ENCODE measurements at places on chromosomes 2 and 18.

DNA sequence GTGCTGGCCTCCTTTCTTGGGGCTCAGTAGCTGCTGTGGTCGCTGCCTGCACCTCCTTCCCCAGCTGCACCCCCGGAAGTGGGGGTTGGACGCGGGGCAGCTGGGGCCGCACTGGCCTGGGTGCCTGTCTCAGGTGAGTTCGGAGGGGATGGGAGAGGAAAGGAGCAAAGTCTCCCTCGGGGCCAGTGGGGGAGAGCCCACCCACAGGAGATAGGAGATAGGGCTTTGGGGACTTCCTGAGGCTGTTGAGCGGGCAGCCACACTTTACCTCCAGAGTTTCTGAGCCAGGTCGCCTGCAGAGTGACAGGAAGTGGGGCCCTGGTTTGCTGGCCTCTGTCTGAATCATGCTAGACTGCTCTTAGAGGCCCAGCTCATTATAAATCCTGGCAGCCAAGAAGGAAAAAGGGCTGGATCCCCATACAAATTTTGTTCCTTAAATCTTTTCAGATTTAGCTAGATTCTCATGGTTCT is 8.1 kb downstream of the MBP start:
- no peak for DNase-seq

DNA sequence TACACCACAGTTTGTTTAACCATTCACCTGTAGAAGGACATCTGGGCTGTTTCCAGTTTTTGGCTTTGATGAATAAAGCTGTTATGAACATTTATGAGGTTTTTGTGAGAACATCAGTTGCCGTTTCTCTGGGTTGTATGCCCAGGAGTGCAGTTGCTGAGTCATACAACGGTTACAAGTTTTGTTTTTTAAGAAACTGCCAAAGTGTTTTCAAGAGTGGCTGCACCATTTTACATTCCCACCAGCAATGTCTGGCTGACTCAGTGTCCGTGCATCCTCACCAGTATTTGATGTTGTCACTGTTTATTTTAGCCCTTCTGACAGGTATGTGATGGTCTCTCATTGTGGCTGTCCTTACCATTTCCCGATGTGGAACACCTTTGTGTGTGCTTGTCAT is 48.0 kb upstream of the GPR17 start:
- no peak for DNase-seq

DNA sequence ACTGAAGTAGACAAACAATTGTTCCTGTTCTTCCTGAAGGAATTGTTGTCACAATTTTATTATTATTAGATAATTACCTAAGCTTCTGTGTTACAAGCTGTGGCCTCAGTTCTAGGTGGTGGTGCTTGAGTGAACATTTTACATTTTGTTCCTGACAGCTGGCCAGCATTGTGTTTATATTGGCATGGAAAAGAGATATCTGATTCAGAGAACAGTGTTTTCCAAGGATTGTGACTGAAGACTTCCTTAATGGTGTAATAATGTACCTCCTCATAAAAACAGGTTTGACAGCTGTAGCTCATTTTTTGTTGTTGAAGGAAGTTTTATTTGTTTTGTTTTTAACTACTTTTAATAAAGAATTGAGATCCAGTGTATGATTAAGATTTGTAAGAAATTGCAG is 95.2 kb downstream of the EPB41L5 start:
- DNase-seq: no peak

GRCh38 chr2:182824767-182825158 is 41.7 kb downstream of the FRZB start:
- no peak for DNase-seq

DNA sequence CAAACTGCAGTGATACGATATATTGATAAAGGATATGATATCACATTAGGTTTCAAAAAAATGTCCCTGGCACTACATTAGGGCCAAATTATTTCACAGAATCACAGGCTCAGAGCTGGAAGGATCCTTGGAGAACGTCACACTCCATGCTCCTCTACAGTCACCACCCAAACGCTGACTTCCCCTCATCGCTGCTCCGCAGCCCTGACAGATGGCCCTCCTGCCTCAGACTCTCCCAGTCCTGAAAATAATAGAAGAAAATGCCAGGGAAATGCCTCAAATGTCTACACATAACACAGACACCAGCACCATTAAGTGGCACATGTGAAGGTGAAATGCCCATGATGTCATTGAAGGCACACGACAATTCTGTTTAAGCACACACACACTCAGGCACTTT is 72.0 kb downstream of the ZNF521 start:
- no peak for DNase-seq

GRCh38 chr2:102508863-102509262 is 35.8 kb downstream of the SLC9A4 start:
- no peak for DNase-seq

DNA sequence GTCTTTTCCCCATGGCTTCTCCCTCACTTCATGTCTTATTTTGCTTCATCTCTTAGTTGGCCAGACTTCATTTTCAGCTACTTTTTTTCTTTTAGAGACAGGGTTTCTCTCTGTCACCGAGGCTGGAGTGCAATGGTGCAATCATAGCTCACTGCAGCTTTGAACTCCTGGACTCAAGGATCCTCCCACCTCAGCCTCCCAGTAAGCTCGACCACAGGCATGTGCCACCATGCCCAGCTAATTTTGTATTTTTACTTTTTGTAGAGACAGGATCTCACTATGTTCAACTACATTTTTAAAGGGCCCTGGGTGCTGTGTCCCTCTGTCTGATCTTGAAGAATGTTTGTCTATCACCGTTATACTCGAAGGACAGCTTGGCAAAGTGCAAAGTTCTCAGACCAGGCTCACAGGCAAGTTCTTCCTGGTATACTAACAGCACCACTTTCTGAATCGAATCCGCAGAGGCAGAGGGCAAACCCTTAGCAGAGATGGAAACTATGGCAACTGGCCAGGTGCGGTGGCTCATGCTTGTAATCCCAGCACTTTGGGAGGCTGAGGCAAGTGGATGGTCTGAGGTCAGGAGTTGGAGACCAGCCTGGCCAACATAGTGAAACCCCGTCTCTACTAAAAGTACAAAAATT is 60.9 kb downstream of the SOWAHC start:
- no peak for DNase-seq

GRCh38 chr18:12745095-12745795 is 42.4 kb downstream of the PSMG2 start:
- DNase-seq: no peak

DNA sequence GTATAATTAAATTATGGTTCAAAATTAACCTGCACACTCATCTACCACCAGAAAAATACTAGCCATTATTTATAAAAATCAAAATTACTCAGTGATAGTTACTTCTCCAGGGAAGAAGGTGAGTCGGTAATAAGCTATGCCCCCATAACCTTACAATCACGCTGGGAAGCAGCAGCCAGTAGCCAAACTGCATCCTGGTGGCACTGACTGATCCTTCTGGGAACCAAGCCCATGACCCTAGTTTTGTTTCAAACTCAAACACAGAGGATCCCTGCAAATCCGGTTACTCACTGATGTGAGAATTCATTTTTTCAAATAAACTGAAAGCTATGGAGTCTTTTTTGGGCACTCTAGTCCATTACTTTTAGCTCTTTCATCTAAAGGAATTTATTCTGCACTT is 88.2 kb upstream of the VWC2L start:
- DNase-seq: no peak

- DNase-seq: no peak
Measured at GRCh38 chr2:177679611-177680605, 287.3 kb downstream of the AGPS start.

DNA sequence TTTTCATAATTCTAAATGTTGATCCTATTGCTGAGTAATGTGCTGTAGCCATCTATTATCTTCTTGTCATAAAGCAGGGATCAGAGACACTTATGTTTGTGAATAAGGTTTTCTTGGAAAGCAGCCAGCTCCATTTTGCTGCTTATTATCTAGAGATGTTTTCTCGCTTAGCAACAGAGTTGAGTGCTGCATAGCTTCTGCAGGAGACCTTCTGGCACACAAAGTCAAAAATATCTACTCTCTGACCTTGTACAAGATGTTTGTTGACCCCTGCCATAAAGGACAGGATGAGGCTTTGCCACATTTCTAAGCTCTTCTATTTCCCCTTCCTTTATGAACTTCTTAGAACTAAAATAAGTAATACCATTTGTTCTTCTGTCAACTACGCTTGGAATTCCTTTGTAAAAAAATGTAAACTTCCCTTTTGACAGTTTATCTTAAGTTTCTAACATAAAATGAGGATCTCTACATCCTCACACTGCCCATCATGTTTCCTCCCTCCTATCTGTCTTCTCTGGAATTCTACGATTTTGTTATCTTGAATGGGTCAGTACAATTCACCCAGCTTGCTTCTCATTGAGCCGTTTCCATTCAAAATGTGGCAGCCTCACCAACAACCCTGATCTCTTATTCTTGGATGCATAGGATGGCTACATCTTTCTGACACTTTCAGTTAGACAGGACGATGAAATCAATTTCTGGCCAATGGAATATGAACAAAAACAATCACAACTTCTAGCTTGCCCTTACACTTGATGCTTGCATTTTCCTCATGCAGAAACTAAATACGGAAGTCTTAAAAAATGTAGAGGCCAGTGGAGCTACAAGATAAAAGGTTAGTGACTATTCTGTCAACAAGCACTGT is 1377.0 kb downstream of the SUCLG1 start:
- peak; percentile 40 for DNase-seq

- no peak for DNase-seq
Measured at GRCh38 chr2:55776966-55777365, 83.3 kb upstream of the PNPT1 start.

DNA sequence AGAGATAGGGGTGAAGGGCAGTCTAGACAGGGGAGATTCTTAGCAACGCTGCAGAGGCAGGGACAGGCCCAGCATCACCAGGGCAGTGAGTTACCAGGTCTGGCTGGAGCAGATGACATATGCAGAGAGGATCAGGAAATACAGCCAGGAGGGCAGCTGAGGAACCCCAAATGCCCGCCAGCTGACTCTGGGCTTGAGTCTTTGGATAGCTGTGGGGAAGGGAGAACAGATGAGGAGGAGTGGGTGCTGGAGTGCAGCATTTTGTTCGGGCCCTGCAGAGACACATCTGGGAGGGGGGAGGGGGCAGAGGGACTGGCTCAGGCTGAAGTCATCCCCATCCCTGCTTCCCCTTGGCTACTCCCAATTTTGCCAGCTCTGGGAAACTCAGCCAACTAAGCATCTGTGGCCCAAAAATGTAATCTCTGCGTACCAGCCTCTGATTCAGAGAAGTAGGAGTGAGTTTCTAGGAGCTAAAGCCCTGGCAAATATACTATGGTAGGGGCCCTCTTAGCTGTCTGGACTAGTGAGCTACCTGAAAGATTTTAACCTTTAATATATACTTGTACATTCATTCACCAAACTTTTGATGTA is 214.5 kb downstream of the ZBTB7C start:
- no peak for DNase-seq

- no peak for DNase-seq
Measured at GRCh38 chr2:119939915-119940314, 73.0 kb upstream of the EPB41L5 start.

- no peak for DNase-seq
Measured at GRCh38 chr2:46068636-46069035, 228.6 kb upstream of the EPAS1 start.

DNA sequence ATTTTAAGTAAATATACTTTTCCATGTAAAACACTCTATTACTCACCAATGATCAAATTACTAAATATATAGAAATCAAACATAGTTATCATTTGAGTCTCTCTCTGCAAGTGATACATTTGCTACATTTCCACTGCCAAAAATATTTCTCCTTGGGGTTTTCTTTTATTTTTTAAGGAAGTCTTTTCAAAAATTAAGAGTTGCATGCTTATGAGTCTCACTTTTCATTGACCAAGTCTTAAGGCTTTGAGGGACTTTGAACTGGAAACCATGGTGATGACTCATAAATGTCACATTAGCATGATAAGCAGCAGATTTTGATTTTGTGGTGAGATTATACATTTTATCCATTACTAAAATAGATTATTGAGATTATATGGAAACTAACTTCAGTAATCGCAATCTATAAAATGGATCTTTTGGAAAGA is 152.9 kb downstream of the FAM124B start:
- DNase-seq: no peak

DNA sequence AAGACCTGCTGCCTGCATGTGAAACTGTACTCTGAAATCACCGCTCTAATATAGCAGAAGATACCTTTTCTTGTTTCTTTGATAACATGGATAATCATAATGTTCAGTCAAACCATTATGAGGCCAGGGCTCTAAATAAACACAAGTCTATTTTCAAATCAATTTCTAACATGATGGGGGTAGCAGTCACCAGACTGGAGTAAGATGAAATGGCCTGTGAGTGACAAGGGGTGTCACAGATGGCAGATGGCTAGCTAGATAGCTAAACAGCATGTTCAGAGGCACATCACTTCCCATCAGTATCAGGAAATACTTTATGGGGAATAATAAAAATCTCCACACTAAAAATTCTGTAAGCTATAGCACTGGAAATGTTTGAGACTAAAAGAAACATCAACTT is 14.0 kb downstream of the MBD2 start:
- no peak for DNase-seq

GRCh38 chr18:70329071-70329470 is 40.2 kb downstream of the SOCS6 start:
- DNase-seq: no peak

- DNase-seq: no peak
Measured at GRCh38 chr2:196482119-196483065, 157.1 kb upstream of the CCDC150 start.

DNA sequence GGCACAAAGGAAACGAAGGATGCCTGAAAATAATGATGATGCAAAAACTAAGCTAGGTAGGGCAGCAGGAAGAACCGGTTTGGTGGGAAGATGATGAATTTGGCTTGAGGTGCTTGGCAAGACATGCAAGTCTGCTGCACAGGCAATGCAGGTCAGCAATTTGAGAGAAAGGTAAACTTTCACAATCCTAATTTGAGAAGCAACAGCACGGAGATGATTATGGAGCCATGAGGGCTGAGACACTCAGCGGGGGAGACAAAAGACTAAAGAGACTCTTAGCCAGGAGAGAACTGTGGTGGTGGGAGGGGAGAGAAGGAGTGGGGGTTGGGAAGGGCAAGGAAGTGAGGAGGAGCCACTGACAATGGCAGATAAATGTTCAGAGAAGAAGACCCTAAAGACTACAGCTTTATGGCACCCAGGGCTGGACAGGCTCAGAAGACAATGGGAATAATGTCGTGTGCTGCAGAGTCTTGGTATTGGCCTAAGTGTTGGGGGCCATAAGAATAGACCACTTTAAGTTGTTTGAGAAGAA is 19.4 kb upstream of the RNF149 start:
- DNase-seq: no peak
